ENCODE measurements at places on chromosomes 3 and 15.

DNA sequence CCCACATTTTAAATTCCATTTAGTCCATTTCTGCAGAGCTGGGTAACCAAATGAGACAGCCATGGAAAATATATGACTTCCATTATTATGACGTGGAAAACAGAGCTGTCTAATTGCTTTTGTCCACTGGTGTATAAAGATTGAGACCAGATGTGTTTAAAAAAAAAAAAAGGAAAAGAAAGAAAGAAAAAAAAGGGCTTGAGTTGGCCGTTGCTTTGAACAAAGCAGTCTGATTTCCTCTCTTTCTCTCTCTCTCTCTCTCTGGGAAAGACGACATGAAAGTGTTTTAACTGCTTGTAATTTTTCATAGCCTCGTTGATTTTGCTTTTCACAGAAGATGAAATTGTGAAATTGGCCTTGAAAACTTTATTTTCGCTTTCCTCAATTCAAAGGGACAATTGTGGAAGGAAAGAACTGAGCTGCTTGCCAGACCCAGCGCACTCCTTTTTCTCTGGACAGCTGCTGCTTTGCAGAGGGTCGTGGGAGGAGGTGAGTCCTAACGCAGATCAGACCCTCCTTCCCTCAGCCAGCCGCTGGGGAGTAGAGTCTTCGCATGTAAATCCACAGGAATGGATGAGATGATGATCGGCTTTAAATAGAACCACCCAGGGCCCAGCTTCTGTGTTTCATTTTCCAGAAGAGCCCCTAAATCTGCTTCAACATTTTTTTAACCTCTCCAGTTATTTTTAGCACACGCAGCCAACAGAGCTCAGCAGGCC, 42.8 kb upstream of the UBE2E1 start:
- DNase-seq, result no peak

DNA sequence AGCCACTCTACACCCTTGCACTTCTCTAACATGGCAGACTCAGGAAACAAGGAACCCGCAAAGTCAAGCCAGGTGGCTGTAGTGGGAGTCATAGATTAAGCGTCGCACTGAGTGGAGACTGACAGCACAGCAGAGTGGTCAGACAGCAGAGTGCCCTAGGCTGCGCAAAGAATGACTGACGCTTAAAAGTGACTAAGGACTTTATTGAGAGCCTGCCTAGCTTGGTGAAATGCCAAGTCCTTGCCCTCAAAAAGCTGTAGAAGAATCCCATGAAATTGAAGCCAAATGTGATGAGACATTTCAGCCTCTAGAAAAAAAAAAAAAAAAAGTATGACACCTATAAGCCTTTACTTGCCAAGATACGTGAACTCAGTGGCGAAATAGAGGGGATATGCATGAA, 30.2 kb downstream of the NCEH1 start:
- DNase-seq, result no peak

DNA sequence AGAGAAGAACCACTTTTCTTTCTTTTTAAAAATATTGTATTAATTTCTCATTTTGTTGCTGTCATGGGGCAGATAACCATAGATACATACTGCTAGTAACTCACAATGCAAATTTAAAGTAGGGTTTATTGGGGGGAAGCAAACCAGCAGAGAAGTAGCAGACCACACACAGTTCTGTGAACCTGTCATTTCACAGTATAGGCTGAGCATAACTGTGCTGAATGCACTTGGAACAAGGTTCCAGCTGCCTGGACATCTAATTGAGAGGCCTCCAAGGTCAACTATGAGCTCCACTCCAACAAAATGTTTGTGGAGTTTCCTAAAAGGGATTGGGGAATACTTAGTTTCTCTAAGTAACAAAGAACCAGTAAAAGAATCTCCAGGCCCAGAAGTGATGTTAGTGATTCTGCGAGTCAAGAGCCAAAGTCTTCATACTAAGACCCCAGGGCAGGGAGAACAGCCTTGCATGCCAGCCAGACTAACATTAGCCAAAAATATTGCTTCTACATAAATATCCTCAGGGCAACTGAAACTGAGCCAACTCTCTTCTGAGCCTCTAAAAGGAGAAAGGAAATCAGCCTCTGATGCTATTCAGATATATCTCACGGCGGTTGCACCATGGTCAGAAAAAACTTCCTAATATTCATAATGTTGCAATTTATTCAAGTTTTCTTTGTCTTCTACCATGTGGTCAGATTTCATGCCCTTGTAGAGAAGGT, 856.4 kb upstream of the ALCAM start:
- no peak for DNase-seq

DNA sequence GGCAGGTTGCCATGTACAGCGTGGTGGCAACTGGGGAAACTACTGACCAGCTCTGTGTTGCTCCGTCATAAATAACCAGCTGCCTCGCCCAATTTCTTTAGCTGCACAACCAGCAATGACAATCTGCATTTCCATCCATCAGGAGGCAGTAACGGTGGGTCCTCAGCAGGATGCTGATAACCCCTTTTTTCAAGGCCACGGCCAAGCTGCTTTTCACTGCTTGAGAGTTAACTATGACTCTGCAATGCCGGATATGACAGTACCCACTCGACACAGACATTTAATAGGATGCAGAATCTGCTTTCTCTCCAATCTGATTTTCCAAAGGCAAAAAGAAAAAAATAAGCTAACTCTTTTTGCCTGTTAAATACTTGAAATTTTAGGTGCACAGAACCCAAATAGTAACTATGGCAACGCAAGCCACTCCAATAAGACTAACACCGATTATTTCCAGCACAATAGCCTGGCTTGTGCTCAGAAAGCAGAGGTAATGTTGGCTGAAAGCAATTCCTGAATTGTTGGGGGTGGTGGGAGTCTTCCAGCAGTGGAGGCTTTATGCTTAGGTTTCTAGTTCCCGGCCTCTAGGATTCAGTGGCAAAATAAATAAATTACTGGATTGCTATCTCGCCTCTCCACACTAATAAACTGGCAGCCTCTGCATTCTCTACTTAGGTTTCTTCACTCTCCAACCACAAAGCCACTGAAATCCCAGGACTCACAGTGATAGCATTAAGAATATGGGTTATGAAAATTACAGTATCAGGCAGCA, 31.2 kb upstream of the SRGAP3 start:
- no peak for DNase-seq

- no peak for DNase-seq
Measured at GRCh38 chr15:70150405-70150747, 52.7 kb upstream of the TLE3 start.

- DNase-seq, result no peak
Measured at GRCh38 chr3:66075281-66075680, 36.6 kb upstream of the MAGI1 start.

All from activated CD8-positive, alpha-beta memory T cell treated with anti-CD3 and anti-CD28 coated beads for 1 hour (primary cell).